ENCODE measurements at places on chromosomes 7 and 10. TPM values are rescaled to one million over a fixed set of nuclear protein-coding genes. Genes with fewer than 3 reads are reported as not detected.

GRCh38 chr10:131173484-131174210 is 137.9 kb downstream of the TCERG1L start:
- DNase-seq: no peak

DNA sequence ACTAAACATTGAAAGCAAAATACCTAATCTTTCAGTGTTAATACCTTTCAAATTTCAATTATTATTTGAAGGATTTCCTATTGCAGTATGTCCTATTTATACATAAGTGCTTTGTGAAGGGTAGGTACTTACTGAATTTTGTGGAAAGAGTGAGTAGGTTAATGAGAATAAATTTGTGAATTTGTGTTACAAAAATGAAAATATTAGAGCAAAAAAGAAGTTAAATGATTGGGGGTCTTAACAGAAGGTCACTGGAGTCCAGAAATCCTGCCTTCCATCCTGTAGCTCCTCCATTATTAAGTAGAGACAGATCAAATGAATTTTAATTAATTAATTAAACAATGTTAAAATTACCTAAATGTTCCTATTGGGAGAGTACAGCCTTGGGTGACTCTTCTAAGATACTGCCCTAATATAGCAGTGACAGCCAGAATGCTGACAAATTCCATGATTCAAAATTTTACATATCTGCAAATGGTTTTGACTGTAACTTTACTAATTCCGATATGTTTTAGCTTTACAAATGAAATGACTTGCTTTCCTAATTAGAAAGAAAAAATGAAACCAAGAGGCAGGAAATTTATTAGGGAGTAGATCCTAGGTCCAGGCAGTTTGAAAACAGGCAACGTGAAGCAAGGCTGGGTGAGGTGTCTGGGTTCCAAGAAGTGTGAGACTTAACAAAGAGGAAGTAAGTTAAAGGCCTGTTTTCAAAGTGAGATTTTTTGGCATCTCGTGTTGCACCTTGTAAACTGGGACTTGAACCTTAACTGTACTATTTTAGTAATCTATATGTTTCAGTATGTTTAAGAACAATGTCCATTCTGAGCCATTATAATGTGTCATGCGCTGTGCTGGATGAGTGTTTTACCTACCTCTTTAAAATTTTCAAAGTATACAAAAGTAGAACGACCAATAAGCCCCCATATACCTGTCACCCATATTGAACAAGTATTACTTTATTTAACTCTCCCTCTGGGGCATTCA is 1.5 kb downstream of the PIK3CG start:
- no peak for DNase-seq

DNA sequence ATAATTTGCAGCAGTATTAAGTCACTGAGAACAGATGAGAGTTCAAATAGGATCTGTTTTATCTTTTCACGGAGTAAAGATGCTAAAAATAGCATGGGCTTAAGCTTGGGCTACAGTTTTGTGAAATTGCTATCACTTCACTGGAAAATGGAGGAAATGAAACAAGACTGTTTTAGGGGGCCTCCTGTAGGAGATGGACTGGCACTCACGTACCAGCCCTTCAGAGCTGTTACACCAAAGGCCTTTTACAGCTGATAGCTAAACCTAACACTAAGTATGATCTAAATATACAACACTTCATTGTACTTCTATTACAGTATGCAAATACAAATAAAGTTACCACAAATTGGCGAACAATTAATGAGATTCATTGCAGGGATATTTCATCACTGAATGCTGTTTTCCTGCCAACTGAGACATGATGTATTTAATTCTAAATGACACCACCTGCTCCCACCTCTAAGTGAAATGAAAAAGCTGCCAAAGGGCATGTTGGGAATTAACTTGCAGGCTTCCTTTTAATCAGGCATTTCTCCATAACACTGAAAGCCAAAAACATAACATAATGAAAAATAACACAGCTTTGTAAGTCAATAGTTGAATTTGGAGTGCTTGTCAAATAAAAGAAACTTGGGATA is 304.5 kb upstream of the LRRN3 start:
- DNase-seq: no peak

- no peak for DNase-seq
Measured at GRCh38 chr10:103278537-103278823, 1.5 kb downstream of the INA start.

DNA sequence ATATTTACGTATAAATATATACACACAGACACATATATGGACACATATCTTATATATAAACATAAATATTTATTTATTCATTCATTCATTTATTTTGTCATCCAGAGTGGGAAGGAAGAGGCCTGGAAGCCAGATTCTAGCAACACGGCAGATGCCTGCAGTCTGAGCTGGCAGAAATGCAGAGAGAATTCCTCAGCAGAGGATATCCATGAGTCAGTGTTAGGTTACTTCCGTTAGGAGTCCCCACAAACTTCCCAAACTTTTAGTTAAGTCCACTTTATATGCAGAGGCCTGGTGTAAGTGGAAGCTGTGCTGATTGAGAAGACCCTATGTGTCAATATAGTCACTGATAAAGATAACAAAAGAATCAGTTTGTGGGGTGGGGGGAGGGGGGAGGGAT is 89.6 kb downstream of the PPP1R17 start:
- peak; percentile 32 for DNase-seq

DNA sequence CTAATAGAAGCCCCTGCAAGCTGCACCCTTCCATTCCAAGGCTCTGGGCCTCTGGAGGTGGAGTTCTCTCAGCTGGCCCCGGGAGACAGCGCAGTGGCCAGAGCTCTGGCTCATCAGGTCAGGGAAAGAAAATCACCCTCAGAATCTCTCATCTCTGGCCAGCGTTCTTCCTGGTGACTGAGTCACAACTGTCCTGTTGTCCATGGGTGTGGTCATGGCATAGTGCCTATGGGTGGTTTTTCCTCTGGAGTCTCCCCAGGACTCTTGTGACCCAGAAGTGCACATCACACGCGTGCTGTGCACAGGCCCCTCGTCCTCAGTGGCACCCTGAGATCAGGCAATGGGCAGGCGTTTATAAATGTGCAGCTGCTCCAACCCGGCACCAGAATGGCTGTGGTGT is 27.4 kb upstream of the FXYD4 start:
- DNase-seq: no peak

GRCh38 chr10:96608805-96609204 is 22.0 kb upstream of the TM9SF3 start:
- no peak for DNase-seq

GRCh38 chr7:73446682-73447081 is 13.1 kb downstream of the FZD9 start:
- no peak for DNase-seq

DNA sequence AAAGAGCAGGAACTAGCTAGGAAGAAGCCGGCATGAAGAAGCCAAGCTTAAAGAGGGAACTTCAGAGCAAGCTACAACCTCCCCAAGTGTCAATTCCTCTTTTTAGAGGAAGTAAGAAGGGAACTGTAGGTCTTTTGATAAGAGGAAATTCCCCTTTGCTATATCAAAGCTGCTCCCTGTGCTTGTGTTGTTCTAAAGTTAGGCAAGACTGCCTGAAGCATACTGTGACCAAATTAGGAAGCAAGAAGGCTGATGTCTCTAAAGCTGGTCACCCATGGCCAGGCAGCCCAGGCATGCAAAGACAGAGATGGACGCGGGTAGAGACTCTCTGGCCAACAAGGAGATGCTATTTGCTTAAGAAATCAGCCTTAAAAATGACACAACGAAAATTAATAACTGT is 87.9 kb downstream of the RNF216 start:
- DNase-seq: peak; percentile 57

The CDH23 gene
- total RNA-seq: not detected

The MINPP1 gene
- 34.8 TPM for total RNA-seq

The SPOCK2 gene
- total RNA-seq: not detected

The ZNF503 gene
- total RNA-seq: 14.2 TPM

The TPK1 gene
- total RNA-seq: not detected

The CAMK1D gene
- 1.4 TPM for total RNA-seq

The SPDYE1 gene
- not detected for total RNA-seq

The VWA2 gene
- total RNA-seq: not detected

The WASHC2C gene
- total RNA-seq: 35.1 TPM

The PKD2L1 gene
- total RNA-seq: not detected

The ASZ1 gene
- total RNA-seq: not detected

The SPDYE2 gene
- total RNA-seq: 0.12 TPM

Data from HFFc6 (cell line).